ENCODE measurements at places on chromosomes 2 and 18.

DNA sequence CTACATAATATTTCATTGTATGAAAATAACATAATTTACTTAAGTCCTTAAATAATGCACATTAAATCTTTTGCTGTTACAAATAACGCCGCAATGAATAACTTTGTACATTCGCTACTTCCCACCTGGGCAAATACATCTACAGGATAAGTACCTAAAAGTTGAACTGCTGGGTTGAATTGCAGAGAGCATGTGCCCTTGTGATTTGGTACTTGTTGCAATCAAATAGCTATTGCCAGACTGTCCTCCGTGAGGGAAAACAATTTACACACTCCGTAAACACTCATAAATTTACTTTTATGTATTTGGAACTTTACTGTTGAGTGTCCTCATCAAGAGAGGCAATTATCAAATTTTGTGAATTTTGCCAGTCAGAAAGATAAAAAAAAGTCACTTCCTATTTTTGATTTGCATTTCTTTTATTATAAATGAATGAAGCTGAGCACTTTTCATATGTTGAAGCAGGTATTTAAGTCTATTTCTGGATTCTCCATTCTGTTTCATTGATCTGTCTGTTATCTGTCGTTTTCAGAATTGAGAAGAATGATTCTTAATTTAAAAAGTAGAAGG lies 140.8 kb upstream of the SERTAD2 start:
- no peak overlapping the region for H3K27ac ChIP-seq
- no peak for DNase-seq
- peaks cover 2% of the 10 kb centered on the region for H3K4me1 ChIP-seq

- DNase-seq = no peak
- no peak overlapping the region for H3K4me3 ChIP-seq
- H3K27me3 ChIP-seq = no peaks in the 10 kb centered on the region
- H3K4me1 ChIP-seq = peaks cover 28% of the 10 kb centered on the region
Measured at GRCh38 chr2:28544922-28545589, 49.2 kb downstream of the PLB1 start.

- no peaks in the 10 kb centered on the region for H3K36me3 ChIP-seq
- no peak overlapping the region for H3K4me3 ChIP-seq
- no peak for DNase-seq
- H3K4me1 ChIP-seq = no peaks in the 10 kb centered on the region
- H3K27me3 ChIP-seq = no peaks in the 10 kb centered on the region
Measured at GRCh38 chr2:213545481-213545880, 261.2 kb downstream of the SPAG16 start.

- H3K4me3 ChIP-seq = no peak overlapping the region
- H3K27me3 ChIP-seq = no peaks in the 10 kb centered on the region
- no peaks in the 10 kb centered on the region for H3K4me1 ChIP-seq
Measured at GRCh38 chr2:17768894-17769293, 15.0 kb downstream of the GEN1 start.

GRCh38 chr2:235542733-235543127 lies 48.9 kb downstream of the AGAP1 start:
- H3K27ac ChIP-seq = no peak overlapping the region
- H3K27me3 ChIP-seq = no peaks in the 10 kb centered on the region
- no peaks in the 10 kb centered on the region for H3K36me3 ChIP-seq
- H3K4me3 ChIP-seq = no peak overlapping the region
- no peak for DNase-seq
- H3K4me1 ChIP-seq = no peaks in the 10 kb centered on the region

GRCh38 chr2:37906131-37906530 lies 19.0 kb upstream of the RMDN2 start:
- no peaks in the 10 kb centered on the region for H3K4me1 ChIP-seq
- H3K27ac ChIP-seq = no peak overlapping the region
- H3K4me3 ChIP-seq = no peak overlapping the region

DNA sequence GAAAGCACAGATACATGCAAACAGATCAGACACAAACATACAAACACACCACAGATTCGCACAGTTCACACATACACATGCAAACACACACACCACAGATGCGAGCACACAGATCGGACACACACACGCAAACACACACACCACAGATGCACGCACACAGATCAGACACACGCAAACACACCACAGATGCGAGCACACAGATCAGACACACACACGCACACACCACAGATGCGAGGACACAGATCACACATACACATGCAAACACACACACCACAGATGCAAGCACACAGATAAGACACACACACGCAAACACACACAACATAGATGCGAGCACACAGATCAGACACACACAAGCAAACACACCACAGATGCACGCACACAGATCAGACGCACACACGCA lies 149.0 kb downstream of the PXDN start:
- H3K27ac ChIP-seq = no peak overlapping the region
- no peaks in the 10 kb centered on the region for H3K36me3 ChIP-seq
- H3K27me3 ChIP-seq = no peaks in the 10 kb centered on the region
- DNase-seq = no peak
- H3K4me1 ChIP-seq = peaks cover 5% of the 10 kb centered on the region
- H3K4me3 ChIP-seq = no peak overlapping the region
